ENCODE measurements at places on chromosomes 1 and 21.

DNA sequence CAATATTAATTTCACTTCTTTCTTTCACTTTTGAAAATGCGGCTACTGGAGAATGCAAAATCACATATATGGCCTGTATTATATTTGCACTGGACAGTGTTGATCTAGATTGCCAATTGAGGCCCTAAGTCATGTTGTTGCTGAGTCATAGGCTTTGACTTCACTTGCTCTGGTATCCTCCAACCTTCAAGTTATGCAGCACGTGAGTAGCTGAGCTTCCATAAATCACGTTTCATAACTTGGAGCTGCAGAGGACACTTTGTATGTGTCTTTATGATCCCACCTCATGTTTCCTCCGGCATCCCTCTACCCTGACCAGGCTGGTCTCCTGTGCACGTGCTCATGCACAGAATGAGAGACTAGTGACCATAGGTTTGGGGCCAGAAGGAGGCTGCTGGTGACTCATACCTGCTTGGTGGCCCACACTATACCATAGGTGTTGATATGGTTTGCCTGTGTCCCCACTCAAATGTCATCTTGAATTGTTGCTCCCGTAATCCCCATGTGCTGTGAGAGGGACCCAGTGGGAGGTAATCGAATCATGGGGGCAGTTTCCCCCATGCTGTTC lies 103.0 kb upstream of the TSPAN2 start:
- DNase-seq = no peak

GRCh38 chr1:115506518-115506917 lies 135.3 kb upstream of the VANGL1 start:
- DNase-seq = no peak

DNA sequence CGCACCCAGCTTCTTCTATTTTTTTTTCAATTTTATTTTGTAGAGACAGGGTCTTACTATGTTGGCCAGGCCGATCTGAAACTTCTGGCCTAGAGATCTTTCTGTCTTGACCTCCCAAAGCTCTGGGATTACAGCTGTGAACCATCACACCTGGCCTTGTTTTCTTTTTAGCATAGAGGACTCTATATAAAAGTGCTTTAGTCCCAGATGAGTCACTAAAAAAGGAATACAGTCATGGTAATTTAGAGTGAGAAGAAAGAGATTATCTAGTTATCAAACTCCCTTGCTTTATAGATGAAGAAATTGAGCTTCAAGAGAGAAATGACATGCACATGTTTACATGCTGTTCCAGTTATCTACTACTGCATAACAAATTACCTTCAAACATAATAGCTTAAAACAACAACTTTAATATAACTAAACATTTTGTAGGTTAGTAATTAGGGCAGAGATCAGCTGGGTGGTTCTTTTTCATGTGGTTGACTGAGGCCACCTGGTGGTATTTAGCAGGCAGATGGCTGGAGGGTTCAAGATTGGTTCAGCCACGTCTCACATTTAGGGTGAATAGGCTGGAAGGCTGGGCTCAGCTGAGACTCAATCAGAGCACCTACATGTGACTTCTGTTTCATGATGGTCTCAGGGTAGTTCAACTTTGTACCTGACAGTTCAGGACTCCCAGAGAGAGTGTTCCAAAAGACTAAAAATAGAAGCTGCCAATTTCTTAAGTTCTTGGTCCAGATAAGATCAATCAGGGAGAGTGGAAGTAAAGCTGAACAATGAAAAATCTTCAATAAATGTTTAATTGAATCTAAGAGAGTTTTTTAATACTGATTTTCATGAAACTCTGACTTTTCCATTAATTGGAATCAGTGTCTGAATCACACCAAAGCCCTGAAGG lies 16.9 kb upstream of the MTF2 start:
- peak; percentile 46 for DNase-seq

- DNase-seq = no peak
Observed at GRCh38 chr1:38786040-38786436, 73.5 kb downstream of the RRAGC start.

GRCh38 chr1:31815307-31815645 lies 546 bp downstream of the SPOCD1 start:
- no peak for DNase-seq

GRCh38 chr1:64474665-64475439 lies 4.9 kb downstream of the CACHD1 start:
- no peak for DNase-seq

GRCh38 chr1:236868625-236869467 lies 73.8 kb downstream of the MTR start:
- peak; percentile 23 for DNase-seq

DNA sequence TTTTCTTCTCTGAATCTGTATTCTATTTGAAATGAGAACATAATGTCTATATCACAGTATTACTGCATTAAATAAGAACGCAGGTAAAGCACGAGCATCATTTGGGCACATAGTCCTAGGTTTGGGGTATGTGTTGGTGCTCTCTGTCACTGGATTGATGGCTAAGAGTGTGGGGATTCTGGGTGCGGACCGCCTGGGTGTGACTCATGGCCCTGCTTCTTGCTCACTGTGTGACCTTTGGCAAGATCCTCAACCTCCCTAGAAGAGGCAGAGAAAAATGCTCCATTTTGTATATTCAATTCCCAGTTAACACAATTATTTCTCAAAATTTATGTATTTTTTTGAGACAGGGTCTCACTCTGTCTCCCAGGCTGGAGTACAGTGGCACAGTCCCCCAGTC lies 99.7 kb downstream of the LAMC2 start:
- no peak for DNase-seq

DNA sequence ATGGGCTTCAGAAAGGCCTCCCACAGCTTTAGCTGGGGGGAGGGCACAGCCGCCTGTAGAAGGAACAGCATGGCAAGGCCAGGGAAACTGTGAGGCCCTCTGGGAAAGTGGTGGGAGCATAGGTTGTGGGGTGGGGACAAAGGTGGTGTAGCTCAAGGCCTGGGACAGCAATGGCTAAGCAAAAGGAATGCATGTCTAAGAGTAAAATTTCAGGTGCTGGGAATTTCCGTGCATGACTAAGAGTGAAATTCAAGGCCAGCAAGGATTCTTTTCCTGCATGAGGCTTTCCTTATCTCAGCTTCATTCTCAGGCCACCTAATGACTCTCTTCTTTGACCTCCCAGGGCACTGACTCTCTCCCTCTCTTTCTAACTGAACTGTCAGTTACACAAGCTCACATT lies 86.5 kb upstream of the WNT4 start:
- DNase-seq = no peak

DNA sequence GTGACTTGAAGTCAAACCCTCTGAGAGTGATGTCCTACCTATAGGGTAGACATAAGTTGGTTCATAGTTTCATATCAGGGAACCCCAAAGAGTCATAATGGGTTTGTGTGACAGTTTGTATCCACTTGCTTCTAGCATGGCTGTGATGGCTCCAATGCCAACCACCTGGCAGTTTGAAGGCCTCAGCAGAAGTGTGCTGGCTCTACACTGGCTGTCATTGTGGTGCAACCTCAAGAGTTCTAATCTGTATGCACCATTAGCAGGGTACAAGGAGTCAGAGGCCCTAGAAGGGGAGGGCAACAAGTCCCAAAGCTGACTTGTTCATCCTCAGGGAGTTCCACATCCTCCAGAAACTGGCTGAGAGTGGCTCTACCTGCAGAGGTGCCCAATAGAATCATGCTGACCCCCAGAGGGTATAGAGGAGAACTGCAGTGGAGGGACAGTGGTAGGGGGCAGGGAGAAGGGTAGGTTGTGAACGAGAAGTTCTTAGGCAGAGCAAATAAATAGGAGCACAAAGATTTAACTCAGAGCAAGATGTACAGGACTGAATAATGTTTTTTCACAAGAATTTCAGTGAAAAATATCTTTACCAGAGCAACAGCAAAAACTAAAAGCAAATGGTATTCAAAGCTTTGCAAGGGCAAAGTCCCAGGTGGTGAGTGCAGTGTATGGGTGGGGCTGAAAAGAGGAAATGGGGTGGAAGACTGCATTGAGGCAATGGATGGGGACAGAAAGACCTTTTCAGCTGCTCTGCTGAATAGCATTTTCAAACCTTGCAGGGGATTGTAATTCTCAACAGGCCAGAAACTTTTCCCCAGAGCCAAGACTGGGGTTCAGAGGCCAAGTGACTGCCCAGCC lies 3.2 kb downstream of the FCRL2 start:
- DNase-seq = no peak

- DNase-seq = no peak
Observed at GRCh38 chr1:181984006-181984405, 77.5 kb downstream of the ZNF648 start.

GRCh38 chr1:223258751-223259198 lies 105.2 kb downstream of the SUSD4 start:
- no peak for DNase-seq

GRCh38 chr21:45328198-45329091 lies 40.8 kb upstream of the POFUT2 start:
- DNase-seq = no peak

DNA sequence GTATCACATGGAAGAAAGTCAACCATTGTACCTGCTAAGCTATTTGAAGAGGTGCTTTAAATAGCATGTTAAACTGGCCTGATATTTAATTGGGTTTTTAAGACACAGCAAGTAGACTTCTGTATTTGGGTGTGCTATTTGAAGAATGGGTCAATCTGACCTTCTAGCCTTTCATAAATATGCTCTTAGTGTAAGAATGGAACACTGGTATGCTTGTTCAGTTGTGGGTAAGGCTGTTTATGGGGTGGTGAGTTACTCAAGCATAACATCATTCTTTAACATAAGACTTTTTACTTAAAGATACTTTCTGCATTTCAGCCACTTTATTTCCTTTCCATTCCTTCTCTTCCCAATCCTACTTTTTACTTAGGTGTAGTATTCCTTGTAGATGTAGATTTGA lies 21.4 kb downstream of the AHCYL1 start:
- no peak for DNase-seq

DNA sequence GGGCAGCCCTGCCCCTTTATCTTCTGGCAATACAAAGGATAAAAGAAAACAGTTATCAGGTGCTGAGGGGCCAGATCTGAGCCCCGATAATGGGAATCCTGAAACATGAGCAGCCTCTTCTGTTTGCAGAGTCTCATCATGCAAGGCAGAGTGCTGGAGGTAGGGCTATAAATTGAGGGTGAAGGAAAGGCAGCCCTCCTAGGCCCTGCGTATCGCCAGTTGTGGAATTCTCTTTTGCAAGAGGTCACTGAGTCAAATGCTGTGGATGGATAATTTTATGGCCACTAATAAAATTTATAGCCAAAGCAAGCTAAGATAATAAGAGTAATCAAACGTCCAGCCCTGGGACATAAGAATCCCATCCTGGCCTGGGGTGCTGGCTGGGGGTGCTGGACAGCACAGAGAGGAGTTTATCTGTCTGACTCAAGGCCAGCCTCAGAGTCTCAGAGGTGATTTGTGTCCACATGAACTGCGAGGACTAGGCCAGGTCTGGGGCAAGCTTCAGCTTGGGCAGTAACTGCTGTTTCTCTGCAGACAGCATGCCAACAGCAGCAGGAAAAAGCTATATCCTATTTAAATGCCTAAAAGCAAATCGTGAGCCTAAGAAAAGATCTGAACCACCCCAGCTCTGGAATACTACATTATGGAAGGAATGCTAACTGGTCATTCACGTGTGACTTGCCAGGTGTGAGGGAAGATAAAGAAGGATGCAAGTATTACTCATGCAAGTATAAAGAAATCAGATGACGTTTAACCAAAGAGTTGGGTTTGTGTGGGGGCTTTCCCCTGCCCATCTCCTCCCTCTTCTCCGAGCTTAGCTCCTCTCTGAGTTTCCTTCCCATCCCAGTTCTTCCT lies 254.8 kb downstream of the KIF26B start:
- no peak for DNase-seq

DNA sequence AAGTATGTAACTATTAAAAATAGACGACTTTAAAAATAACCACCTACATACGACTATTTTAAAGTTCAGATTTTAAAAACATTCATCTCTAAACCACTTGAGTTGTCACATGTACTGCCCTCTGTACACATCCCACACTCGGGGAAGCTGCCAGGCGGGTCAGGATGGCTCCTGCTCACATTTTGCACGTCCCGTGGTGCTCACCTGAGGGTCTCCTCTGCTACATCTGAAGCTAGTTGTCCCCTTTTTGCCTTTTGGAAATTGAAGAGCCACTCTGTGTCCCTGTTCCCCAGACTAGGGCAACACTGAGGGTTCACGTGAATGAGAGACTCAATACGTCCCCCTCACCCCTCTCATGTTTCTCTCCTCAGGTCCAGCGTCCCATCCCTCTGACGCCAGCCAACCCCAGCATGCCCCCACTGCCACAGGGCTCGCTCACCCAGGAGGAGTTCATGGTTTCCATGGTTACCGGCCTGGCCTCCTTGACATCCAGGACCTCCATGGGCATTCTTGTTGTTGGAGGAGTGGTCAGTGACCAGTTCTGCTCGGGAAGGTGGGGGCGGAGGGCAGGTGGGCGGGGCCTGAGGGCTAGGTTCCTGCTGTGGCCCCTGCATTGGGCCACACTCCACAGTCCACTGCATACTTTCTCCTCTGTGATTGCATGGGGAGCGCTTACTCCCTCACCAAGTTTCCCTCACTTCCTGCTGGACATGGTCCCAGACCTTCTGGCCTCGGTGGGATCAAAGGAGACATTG lies 13.0 kb upstream of the MIIP start:
- no peak for DNase-seq

- DNase-seq = no peak
Observed at GRCh38 chr1:66258404-66259105, 275.4 kb upstream of the SGIP1 start.

GRCh38 chr21:42164064-42164789 lies 54.7 kb upstream of the ABCG1 start:
- peak; percentile 40 for DNase-seq

- no peak for DNase-seq
Observed at GRCh38 chr1:116277840-116278540, 95.1 kb upstream of the ATP1A1 start.

DNA sequence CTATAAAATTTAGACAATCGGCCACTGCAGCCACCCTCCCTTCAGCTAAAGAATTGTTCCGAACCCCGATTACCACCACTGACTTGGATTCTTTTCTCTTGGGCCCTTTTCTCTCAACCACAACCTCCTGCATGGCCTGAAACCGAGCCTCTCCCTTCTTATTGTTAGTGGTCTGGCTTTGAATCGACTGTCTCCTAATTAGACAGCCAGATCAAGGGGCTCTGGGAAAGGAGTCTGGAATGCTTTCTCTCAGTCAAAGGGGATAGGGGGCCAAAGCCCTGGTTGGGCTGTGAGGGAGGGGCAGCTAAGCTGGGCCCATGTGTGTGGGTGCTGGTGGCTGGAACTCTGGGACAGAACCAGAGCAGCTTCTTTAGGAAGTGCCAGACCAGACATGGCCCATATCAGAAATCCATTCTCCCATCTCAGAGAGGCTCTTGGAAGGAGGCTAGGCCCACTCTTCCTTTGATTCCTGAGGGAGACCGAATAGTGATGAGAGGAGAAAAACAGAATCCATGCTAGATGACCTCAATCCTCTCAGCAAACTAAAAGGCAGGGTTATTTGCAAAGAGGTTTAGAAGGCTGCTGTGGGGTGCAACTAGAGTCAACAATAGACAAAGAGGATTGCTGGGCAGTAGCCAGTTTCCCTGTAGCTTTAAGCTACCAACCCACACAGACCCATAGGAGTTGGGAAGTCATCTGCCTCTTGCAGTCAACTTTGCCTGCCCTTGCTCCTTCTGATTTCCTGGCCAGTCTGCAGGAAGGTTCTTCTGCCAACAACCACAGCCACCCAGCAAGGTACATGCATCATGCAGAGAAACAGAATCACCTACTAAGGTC lies 117.6 kb downstream of the AK5 start:
- DNase-seq = no peak
